RPMI7951 (cell line): ENCODE measurements at places on chromosomes 5 and 9. TPM values are rescaled to one million over a fixed set of nuclear protein-coding genes. Genes with fewer than 3 reads are reported as not detected.

GRCh38 chr9:128412120-128412790 is 8.4 kb upstream of the CERCAM start:
- DNase-seq, result peak; percentile 25

GRCh38 chr9:116271991-116272390 is 118.4 kb downstream of the PAPPA start:
- no peak for DNase-seq

- DNase-seq, result no peak
Observed at GRCh38 chr9:115540091-115540490, 422.1 kb upstream of the TNC start.

GRCh38 chr9:37209431-37210386 is 89.3 kb downstream of the ZCCHC7 start:
- DNase-seq, result no peak

DNA sequence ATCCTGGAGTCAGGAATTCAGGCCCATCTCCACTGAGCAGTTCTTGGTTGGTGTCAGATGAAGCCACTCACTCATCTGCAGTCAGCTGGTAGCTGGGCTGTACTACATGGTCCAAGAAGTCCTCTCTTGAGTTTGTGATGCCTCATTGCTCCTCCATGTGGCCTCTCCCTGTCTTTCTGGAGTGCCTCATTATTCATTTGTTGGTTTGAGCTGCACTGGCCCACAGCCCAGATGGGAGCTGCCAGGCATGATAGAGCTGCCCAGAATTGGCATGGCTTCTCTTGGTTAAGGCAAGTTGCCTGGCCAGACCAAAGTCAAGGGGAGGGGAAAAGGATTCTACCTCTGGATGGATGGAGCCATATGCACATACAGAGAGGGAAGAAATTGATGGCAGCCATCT is 8.0 kb downstream of the PTCD2 start:
- DNase-seq, result peak; percentile 86

DNA sequence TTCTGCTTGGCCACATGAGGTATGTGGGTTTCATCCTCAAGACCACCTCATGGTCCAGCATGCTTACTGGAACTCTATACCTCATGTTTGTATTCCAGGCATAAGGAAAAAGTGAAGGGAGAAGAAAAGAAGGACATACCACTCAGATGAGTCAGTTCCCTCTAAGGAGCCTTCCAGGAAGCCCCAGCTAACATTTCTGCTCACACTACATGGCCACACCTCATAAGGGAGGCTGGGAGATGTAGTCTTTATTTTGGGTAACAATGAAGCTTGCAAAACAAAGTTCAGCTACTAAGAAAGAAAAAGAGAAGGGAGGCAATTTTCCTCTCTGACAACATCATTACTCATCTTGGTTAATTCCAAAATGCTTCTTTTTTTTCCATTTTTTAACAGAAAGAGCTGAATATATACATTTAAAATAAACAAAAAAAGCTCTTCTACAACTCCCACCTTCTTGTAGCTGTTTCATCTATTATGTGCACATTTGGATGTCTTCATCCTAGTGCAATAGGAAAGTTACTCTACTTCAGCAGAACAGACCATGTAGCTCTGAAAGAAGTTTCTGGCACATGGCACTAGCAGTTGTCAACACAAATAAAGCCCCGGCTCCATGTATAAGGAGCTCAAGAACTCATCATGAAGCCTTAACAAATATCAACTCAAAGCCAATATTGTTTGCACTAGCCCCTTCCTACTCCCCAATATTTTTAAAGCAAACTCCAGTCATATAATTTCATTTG is 123.6 kb upstream of the CCDC112 start:
- DNase-seq, result peak; percentile 87

STKLD1 gene
- total RNA-seq, result 1.5 and 1.7 TPM in 2 replicates

DNA sequence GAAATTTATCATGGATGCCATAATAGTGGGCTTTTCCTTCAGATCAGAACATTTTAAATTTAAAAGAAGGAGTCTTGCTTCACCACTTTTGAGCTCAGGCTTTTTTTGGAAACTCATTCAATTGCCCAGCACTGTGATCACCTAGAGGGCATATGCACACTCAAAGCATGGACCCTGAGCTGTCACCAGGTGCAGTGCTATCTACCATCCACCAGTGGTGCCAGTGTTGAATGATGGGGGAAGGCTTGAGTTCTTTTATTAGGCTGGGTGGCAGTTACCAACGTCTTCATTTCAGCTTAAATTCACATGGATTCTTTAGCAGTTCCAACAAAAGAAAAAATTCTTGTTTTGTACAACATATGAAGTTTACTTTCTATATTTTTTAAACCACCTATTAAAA is 164.1 kb downstream of the CFAP90 start:
- DNase-seq, result no peak

- peak; percentile 36 for DNase-seq
Observed at GRCh38 chr9:136122425-136123383, 4.0 kb upstream of the TMEM250 start.

- DNase-seq, result no peak
Observed at GRCh38 chr9:129879991-129880653, 44.9 kb downstream of the USP20 start.

DNA sequence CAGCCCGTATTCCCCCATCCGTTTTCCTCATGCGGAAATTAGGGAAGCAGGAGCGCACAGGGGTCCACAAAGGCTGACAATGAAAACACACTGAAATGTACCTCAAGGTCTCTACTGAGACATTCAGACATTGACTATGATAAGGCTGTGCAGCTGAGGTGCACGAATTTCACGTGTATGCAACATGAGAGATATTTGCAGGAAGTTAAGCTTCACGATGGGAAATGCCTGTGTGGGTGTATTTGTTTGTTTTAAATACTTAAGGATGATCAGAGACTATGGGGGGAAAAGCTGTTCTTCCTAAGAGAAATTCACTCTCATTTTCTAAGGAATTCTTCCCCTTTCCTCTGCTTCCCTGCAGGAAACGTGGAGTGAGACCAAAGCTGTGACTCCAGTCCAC is 2.6 kb upstream of the SPATA31E1 start:
- DNase-seq, result no peak

C5orf58 gene
- 0.68 TPM in 1 of 2 replicates, not detected in the other for total RNA-seq

ROR2 gene
- total RNA-seq, result 0.10 and 0.12 TPM in 2 replicates

DNA sequence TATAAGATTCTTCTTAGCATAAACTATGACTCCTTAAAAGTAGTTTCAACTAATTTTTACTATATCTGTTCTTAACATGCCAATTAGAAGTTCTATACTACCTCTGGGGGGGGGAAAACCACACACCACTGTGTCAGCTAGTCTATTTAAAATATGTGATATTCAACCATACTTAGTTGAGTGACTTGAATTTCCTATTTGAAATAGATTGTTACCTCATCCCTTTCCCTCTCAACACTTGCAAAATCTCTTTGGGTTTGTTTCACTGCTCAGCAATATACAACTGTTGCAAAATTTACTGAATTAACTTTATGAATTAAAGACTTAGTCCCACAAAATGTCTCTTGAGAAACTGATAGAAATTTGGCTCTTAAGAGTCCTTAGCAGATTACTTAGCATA is 151.1 kb upstream of the POU5F2 start:
- DNase-seq, result no peak

- DNase-seq, result no peak
Observed at GRCh38 chr5:44891116-44891515, 82.4 kb downstream of the MRPS30 start.

SPINK1 gene
- total RNA-seq, result not detected in 2 replicates

CYLC2 gene
- total RNA-seq, result not detected in 2 replicates

- DNase-seq, result no peak
Observed at GRCh38 chr5:123476731-123477130, 35.2 kb upstream of the CSNK1G3 start.

DNA sequence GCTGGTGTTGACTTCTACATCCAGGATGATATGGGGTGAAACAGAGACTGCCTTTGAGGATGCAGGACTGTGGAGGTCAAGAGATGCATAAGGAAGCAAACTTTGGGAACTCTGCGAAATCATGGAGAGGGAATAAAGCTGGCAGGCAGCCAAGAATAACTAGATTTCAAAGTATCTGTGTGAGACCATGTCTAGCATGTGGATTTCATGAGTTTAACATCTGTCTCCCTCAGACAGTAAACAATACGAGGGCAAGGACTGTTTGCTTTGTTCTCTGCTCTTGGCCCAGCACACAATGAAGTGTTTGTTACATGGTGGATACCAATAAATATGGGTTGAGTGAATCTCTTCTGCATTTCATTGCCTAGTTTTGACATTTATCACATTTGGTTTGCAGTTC is 71.3 kb downstream of the RASEF start:
- DNase-seq, result peak; percentile 20

- DNase-seq, result no peak
Observed at GRCh38 chr5:91906027-91906426, 522.9 kb upstream of the ARRDC3 start.

ZFP2 gene
- not detected in 2 replicates for total RNA-seq

- DNase-seq, result no peak
Observed at GRCh38 chr9:136784997-136785361, 6.2 kb upstream of the TMEM141 start.

GRCh38 chr9:20014168-20014567 is 225.3 kb upstream of the SLC24A2 start:
- no peak for DNase-seq

HRCT1 gene
- total RNA-seq, result 0.20 TPM in 1 of 2 replicates, not detected in the other

GRCh38 chr5:52796516-52797103 is 8.9 kb downstream of the ITGA1 start:
- DNase-seq, result no peak

DNA sequence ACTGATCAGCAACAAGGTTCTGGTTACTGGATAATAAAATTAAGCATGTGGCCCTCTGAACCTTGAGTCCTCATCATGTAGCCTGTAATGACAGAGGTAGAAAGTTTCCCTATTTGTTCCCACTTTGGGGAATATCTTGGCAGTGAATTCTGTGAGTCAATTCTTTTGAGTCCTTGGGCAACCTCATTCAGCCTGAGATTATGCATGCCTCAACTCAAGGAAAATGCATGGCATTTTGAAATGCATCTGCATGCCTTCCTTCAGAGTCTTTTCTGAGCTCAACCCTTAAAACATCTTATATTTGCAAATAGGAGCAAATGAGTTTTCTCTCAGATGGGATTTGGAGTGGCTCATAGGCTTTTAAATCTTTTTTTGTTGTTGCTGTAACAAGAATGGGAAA is 218.1 kb upstream of the CD180 start:
- DNase-seq, result peak; percentile 12

NIPAL4 gene
- 0.10 and 0.48 TPM in 2 replicates for total RNA-seq

BARHL1 gene
- not detected in 2 replicates for total RNA-seq

GRCh38 chr9:101706261-101706798 is 32.1 kb downstream of the GRIN3A start:
- no peak for DNase-seq

PRDM9 gene
- total RNA-seq, result not detected in 2 replicates

GRCh38 chr5:168992687-168993086 is 308.3 kb downstream of the SLIT3 start:
- DNase-seq, result no peak

DNA sequence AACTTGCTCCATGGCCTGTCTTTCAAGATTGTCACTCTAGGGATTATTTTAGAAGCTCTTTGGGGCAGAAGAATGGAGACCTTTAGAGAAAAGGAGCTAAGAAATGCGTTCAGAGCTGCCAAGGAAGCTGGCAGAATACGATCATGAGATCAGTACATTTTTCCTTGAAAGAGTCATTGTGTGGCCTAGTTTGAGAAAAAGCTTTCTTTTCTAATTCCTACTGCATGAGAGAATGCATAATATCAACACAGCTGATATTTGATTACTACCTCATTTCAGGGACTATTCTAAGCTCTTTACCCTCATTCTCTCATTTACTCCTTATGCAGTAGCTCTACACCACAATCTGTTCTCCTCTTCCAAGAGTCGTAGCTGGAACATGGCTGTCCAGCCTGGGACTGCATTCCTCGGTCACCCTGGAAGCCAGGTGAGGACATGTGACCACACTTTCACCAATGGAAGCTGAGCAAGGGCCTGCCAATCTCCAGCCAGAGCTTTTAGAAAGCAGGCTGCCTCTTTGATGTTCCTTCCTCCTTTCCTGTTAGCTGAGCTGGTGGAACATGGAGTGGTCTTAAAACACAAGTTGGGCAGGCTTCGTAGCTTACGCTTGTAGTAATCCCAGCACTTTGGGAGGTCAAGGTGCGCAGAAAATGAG is 99.3 kb upstream of the LHFPL2 start:
- peak; percentile 28 for DNase-seq

CBY3 gene
- total RNA-seq, result not detected in 2 replicates

SH3TC2 gene
- total RNA-seq, result 9.3 and 13.0 TPM in 2 replicates

- no peak for DNase-seq
Observed at GRCh38 chr9:31210978-31211570, 1173.4 kb upstream of the ACO1 start.

SPATA6L gene
- 0.12 TPM in 1 of 2 replicates, not detected in the other for total RNA-seq

GRCh38 chr9:17875886-17876285 is 297.0 kb downstream of the SH3GL2 start:
- DNase-seq, result no peak

DNA sequence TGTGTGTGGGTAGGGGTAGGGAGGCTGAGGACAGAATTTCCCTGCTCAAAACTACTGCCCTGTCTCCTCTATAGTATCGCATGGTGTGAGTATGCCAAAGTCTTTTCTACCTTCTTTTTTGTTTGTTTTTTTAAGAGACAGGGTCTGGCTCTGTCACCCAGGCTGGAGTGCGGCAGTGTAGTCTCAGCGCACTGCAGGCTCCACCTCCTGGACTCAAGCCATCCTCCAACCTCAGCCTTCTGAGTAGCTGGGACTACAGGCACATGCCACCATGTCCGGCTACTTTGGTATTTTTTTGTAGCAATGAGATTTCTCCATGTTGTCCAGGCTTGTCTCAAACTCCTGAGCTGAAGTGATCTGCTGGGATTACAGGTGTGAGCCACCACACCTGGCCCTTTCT is 2.5 kb downstream of the SRP19 start:
- no peak for DNase-seq

- DNase-seq, result no peak
Observed at GRCh38 chr5:54704333-54704732, 186.8 kb downstream of the SNX18 start.

FGD3 gene
- not detected in 2 replicates for total RNA-seq

DNA sequence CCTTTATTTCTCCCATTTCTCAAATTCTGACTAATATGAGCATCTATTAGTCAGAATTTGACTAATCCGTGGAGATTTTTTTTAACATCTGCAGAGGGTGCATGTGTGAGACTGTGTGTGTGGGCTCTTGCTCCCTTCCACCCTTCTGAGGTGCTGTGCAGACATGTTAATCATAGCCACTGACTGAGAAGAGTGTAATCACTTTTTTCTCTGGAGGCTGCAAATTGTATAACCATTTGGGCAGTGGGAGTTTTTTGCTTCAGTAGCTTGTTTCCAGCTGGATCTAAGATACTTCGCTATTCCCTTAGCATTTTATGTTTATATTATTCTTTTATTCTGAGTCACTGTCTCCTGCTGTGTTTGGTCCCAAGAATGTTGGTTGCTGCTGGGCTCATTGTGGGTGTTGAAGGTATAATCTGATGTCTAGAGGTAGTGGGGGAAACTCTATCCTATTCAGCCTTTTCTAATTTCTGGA is 66.2 kb downstream of the ARHGEF28 start:
- DNase-seq, result peak; percentile 61

GRCh38 chr5:176466245-176466871 is 18.2 kb downstream of the FAF2 start:
- no peak for DNase-seq

TAF1L gene
- not detected in 2 replicates for total RNA-seq
